ENCODE measurements at places on chromosomes 6 and 20.
A peak's percentile ranks its signal among the peaks of the same experiment; 100 is the strongest.

GRCh38 chr20:56371977-56372376 is 13.2 kb downstream of the FAM210B start:
- DNase-seq = no peak

GRCh38 chr6:20819774-20820400 is 285.6 kb downstream of the CDKAL1 start:
- no peak for DNase-seq

- peak; percentile 26 for DNase-seq
Observed at GRCh38 chr6:136723780-136724179, 68.5 kb downstream of the MAP3K5 start.

- DNase-seq = no peak
Observed at GRCh38 chr6:142857233-142857761, 87.7 kb downstream of the HIVEP2 start.

GRCh38 chr20:50182346-50182745 is 8.3 kb upstream of the CEBPB start:
- DNase-seq = no peak

GRCh38 chr20:54070187-54070987 is at the start of gene BCAS1:
Gene BCAS1, minus strand, starts transcription at chr20:54070594. Its CDS starts 11,876 bp downstream, at chr20:54058718.
- DNase-seq = no peak

DNA sequence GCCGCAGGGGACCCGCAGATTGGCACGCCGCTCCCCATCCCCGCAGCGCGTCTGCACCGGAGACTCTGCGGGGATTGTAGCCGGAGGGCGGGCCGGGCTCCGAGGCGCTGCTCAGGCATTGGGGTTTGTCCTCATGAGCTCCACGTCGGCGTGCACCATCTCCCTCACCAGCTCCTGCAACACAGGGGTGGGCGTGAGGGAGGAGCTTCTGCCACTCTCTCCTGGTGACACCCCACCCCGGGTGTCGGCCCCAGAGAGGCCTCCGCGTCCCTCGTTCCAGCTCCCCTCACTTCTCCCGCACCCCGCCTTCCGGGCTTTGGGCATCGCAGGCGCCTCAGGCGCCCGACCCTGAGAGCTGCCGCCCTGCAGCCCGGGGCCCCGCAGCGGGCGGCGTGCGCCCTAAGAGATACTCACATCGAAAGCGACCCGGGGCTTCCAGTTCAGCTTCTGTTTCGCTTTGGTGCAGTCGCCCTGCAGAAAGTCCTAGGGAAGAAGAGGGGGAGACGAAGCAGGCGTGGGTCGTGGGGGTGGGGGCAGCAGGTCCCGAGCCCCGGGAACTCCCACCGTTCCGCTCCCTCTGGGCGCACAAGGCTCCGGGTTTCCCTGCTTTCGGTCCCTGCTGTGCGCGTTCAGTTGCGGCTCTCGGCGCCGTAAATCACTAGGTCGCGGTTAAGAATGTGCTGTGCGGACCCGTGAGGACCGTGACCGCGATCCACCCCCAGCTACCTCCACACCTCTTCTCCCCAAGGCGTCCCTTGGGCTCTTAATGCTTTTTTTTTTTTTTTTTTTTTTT is 14.5 kb downstream of the FOXC1 start:
- DNase-seq = no peak

DNA sequence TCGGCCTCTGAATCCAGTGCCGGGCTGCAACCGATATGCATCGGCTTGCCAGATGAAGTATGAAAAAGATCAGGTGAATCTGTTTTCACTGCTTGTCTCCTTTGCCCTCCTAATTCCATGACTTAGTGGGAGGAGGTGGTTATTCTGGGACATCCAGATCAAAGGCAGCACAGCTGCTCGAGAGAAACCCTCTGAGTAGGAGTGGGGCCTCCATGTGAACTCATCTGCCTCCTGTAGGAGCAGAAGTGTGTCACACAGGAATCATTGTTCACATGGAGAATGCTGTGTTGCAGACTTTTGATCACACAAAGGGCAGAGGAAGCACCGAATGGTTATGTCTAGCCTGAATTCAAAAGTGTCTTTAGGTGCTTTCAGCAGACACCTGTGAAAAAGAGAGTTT is 73.1 kb upstream of the SLC22A1 start:
- DNase-seq = no peak

- no peak for DNase-seq
Observed at GRCh38 chr6:157953580-157954091, 28.0 kb upstream of the SYNJ2 start.

- DNase-seq = peak; percentile 62
Observed at GRCh38 chr6:62150048-62150663, 135.9 kb downstream of the KHDRBS2 start.

- DNase-seq = no peak
Observed at GRCh38 chr6:122416825-122417224, 17.4 kb downstream of the HSF2 start.

DNA sequence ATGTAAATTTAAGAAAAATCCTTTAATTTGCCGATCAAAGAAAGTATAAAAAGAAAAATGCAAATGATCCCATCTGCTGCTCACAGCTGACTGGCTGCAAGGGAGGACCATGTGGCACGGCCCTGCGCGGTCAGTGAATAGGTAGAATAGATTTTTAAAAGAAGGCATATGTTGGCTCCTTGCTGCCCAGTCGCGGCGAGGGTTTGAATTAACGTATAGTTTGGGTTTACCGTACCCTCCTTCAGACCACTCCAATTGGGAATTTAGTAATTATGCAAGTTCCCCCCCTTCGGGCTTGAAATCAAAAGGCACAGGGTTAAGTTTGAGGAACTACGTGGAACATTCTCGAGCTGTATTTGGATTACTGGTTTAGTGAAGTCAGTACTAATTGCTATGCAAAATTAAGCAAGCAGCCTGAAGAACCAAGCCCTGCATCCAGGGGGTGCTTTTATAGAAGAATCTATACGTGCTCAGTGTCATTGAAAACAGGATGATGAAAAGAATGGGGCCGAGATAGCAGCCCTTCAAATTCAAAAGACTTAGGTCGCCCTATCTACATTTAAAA is 1.1 kb upstream of the BEND3 start:
- peak; percentile 54 for DNase-seq

DNA sequence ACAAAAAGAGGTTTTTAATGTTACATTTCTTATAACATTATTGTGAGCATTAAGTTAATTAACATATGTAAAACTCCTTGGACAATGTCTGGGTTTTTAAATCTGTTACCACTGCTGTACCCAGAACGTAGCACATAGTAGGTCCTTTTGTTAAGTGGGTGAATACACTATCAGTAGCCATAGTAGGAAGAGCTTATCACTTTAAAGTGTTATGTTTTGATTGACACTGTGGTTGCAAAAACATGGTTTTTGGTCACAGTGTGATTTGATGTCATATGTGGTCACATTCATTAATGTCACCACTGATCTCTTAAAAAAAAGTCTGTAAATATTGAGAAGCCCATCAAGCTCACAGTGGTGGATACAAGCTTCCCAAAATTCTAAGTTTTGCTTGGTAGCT is 160.7 kb downstream of the PLCB1 start:
- no peak for DNase-seq

DNA sequence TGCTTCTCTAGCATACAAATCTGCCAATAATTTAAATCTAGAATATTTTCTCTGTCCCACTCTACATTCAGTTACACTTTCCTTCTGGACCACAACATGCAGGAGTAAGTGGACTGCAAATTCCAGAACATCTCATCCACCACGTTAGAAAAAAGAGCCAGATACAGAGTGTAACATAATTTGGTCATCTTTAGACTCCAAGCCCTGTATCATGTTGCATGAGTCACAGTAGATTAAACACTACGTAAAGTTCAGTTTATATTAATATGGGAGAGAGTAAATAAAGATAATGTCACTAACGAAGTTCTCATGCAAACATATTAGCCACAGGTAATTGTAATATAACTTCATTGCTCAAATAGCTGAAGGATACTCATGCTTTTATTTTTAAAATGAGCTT is 327.0 kb downstream of the C6orf118 start:
- DNase-seq = peak; percentile 5

DNA sequence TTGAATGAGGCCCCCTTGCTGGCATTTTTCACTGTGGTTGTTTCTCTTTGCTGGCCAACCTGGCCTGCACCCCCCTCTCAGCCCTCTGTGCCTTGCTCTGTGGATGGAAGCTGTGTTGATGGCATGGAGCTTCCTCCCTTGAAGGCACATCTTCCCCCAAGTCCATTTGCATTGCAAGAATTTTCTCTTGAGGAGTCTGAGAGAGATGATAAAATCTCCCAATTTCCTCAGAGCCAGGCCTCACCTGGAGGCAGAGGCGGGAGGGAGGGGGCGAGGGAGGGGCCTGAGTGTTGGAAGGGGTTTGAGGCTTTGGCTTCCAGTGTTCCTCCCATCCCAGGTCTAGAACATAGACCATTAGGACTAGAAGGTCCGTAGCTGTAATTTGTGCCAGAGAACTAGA is 175.1 kb downstream of the SCP2D1 start:
- no peak for DNase-seq

GRCh38 chr6:16800942-16801341 is 39.7 kb upstream of the ATXN1 start:
- DNase-seq = peak; percentile 28

DNA sequence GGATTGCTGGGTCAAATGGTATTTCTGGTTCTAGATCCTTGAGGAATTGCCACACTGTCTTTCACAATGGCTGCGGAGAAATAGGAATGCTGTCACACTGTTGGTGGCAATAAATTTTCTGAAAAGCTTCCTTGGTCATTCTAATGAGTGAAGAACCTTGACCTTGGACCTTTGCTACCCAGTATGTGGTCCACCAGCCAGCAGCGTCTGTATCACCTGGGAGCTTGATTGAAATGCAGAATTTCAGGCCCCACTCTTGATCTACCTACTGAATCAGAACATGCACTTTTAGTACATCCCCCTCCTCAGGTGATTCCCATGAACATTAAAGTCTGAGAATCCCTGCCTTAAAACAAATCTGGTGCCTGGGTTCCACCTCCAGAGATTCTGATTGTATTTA is 27.5 kb upstream of the GLP1R start:
- DNase-seq = no peak

GRCh38 chr6:33702345-33702977 is 9.0 kb downstream of the UQCC2 start:
- peak; percentile 59 for DNase-seq

GRCh38 chr6:52725535-52726192 is 37.6 kb downstream of the GSTA2 start:
- DNase-seq = peak; percentile 93

- peak; percentile 36 for DNase-seq
Observed at GRCh38 chr6:112983713-112984261, 636.7 kb downstream of the RFPL4B start.

DNA sequence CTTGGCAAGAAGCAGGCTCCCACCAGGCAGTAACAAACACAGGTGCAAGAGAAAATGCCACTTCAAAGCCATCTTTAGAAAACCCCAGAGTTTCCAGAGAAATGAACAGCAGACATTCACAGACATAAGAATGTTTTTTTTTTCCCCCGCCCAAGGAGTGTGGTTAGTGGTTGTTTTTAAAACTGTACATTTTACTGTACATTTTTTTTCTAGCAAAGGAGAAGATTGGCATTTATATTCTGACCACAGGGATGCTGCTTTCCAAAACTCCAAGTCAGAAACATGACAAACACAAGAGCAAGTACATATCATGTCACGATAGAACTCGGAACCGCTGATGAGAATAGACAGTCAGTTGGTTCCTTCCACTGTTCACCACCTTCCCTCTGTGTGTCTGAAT is 197.9 kb downstream of the LRFN2 start:
- no peak for DNase-seq

DNA sequence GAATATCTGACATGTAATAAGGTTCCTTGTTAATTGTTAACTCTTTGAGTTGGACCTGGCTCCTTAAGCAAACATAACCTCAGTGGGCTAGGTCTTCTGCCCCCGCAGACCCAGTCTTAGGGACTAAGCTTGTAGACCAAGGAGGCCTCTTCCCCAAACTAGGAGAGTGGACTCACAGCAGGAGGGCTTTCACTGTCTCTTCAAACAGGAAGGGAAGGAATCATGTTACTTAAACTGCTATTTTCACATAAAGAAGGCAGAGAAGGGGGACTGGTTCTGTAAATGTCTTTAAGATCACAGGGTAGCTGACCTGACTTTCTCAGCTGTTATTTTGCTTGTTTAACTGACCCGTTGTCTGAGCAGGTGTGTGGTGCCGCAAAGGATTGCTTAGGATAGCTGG is 34.9 kb upstream of the PRDM1 start:
- no peak for DNase-seq

DNA sequence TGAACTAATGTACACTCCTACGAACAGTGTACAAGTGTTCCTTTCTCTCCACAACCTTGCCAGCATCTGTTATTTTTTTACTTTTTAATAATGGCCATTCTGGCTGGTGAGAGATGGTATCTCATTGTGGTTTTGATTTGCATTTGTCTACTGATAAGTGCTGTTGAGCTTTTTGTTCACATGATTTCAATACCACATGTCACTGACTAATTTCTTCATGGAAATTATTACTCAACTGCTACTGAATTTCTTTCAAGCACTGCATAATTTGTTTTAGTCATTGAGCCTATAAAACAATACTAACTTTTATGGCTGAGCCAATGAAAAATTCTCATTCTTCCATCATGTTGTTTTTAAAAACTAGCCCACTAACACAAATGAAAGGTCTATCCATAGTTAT is 115.4 kb downstream of the FRK start:
- peak; percentile 39 for DNase-seq

DNA sequence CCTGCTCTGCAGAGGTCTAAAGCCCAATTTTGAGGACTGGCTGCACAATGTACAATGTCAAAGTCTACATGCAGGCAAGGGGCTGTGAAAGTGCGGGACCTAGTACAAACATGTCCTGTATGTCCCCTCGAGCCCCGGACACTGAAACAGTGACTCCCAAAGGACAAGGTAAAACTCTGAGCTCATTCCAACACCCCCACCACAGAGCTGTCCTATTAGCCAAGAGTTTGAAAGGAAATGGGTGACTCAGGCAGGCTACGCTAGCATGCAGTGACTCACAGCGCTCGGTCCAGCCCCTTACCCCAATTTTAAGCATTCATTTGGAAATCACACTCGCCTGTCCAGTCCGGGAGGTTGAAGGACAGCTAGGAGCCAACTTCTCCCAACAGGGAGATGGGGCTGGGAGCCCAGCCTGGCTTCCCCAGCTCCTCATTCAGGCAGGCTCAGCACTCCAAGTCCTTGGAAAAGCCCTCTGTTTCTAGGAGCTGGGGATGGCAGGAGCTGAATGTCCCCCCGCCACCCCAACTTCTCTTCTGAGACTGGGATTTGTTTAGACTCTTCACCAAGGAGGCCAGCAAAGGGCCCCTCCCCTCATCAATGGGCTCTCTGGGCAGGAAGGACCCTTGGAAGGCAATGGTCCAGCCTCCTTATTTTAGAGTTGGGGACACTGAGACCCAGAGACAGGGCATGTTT is 3.9 kb downstream of the SDC4 start:
- peak; percentile 94 for DNase-seq
